ENCODE measurements at places on chromosomes 3 and 15.

DNA sequence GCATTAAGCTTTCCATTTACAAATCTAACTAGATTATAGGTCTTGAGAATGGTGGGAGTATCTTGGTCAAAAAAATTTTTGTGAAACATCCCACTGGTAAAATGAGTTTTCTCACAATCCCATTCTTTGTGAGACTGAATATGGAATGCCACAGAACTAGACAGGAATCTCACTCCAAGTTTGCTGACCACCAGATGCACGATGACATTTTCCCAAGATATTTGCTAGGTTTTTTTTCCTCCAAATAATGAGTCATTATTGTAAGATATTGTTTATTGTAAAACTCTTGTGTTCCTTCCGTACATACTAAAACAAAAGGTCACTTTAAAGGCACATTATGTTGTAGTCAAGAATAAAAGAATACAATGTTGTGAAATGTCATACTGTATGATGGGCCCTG, 53.9 kb downstream of the COPS2 start:
- ATAC-seq, result no peak

GRCh38 chr15:41934843-41935242, 37.5 kb downstream of the EHD4 start:
- ATAC-seq, result peak; percentile 75

- ATAC-seq, result no peak
Observed at GRCh38 chr3:46213201-46213600, 5.1 kb upstream of the CCR1 start.

DNA sequence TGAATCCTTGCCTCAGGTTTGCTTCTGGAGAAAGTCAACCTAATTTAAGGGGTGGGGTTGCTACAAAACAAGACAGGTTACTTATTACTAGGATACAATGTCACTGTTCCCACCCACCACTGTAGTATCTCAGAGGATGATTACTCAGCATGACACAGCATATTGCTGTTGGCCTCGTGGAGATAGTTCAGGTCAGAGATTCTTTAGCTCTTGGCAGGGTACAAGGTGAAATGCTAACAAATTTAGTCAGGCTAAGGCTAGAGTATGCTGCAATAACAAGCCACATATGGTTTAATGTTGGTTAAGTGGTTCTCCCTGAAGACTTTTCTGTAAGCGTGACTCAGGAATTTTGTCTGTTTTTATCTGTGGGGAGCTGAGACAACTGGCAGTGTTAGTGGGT, 161.8 kb downstream of the EDEM1 start:
- no peak for ATAC-seq

- ATAC-seq, result no peak
Observed at GRCh38 chr15:40247406-40247971, 8.6 kb downstream of the PAK6 start.

- no peak for ATAC-seq
Observed at GRCh38 chr15:50350621-50351020, 4.4 kb downstream of the GABPB1 start.

DNA sequence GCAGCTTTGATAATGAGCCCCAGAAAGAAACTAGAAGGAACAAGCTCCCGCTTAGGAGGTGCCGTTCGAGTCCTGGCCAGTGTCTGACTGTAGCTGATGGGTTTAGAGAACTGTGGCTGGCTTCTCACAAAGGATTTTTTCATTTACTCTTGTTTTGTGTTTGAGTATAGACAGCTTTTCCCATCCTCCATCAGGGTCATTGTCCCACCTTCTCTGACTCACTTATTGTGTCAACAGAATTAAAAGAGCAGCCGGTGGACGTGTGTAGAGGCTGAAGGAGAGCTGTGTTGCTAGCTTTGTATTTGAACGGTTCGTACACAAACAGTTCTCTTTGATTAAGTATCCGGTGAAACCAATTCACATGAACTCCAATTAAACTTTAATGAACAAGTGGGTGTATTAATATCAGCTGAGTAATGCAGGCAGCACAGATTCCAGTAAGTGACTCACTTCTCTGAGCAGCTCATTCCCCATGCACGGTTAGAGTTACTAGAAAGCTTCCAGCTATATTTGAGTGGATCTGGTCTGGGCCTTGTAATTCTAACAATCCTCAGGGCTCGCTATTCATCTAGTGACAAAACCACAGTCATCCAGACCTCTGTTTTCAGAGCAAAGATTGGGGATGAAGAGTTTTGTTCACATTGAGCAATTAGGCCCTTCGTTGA, 141.0 kb downstream of the LPP start:
- peak; percentile 91 for ATAC-seq

GRCh38 chr3:129463094-129463493, 23.1 kb downstream of the IFT122 start:
- ATAC-seq, result no peak

GRCh38 chr3:81765400-81765799, 4.0 kb upstream of the GBE1 start:
- ATAC-seq, result no peak

DNA sequence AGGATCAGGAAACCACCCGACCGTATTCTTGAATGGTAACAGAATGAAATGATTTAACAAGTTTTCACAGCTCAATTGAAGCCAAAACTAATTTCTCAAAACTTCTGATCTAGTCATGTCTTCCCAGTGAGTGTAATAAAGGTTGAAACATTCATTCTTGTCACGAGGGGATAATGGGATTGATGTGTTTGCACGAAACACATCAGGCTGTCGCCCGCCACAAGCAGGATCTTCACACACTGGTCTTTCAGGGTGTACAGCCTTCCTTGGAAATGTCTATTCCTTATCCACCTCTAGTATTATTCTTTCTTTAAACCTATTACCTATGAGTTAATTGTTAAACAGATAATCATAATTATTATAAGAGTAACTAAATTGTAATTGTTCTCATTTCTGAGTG, 94.3 kb downstream of the KCNAB1 start:
- ATAC-seq, result no peak

GRCh38 chr3:119258915-119259314, 18.2 kb upstream of the B4GALT4 start:
- ATAC-seq, result peak; percentile 41

DNA sequence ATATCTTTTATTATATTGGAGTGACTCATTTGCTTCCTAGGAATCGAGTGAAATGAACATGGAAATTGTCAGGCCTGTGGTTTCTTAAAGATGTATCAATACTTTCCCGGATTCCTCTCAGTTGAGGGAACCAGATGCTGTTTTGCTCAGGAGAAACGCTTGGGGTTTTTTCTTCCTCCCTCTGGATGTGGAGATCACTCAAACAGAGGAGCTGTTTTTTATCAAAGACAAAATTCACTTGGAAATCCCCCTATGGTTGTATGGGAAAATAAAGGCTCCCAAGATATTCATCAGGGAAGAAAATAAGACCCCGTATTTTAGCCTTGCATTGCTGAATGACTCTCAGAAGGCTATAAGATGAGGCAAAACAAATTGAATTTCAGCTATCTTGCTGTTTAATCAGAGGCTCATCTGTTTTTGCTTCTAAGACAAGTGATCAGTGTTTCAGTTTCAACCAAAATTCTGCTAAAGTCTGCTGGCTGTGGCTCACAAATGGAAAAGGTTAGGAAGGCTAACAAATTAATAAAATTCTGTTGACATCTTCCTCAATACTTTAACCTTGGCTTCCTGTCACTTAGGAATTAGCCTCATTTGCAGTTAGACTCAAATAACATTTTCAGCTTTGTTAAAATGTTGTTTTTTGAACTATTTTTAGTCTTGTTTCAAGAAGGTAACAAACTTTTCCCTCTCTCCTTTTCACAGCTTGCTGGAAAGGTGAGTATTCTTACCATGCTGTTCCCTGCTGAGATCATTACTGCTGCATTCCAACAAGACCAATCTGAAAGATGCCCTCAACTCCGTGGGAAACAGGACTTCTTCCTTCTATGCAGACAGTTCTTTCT, 83.6 kb downstream of the COL6A5 start:
- ATAC-seq, result no peak

DNA sequence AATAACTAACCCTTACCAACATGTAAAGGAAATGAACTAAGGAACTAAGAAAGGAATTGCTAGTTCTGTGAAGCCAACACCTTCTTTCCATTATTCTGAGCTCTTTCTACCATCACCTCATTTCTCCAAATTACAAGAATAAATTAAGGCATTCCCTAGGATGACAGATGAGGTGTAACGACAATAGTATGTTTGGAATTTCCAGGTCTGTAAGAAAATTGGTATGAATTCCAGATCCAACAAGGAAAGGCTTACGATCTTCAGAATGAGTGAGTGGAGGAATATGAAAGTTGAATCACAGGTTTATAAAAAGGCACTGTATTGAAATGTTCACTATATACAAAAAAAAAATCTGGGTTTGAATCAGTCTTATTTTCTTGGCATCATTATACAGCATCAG, 4.5 kb upstream of the NANOGP8 start:
- ATAC-seq, result no peak

GRCh38 chr3:53489386-53489785, 5.0 kb upstream of the CACNA1D start:
- ATAC-seq, result no peak

DNA sequence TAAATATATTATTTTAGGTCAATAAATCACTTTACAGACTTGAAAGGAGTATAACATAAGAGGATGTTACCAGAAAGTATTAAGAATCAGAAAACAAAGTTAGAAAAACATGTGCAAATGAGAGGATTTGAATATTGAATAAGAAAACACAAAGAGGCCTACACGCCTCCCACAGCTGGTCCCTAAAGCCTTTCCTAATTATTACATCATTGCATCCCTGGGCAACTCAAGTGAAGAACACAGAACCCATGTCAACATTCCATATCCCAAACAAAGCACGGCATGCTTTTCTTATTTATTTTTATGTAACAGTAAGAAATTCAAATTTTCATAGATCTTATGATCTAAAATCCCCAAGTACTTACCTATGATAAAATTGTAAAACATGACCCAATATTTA, 61.2 kb downstream of the HERC1 start:
- ATAC-seq, result no peak

DNA sequence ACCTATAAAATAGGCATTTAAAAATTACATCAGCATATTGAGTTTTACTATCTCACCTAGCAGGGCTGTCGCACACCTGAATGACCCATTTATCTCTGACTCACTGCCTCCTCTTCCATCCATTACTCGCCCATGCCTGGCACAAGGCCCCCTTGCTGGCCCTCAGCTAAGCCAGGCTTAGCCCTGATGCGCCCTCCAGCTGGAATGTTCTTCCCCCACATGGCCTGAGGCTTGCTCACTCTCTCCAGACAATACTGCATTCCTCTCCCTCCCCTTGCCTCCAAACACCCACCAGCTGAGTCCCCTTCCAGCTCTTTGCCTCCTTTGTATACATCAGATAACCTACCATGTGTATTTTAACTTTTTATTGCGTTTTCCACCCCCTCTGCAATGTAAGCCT, 7.2 kb downstream of the SH3BP5 start:
- no peak for ATAC-seq

GRCh38 chr3:114392831-114393230, 99.0 kb downstream of the TIGIT start:
- ATAC-seq, result no peak

Data from esophagus mucosa (tissue), 1 donor.